ENCODE measurements at places on chromosomes 6 and 20. TPM values are rescaled to one million over a fixed set of nuclear protein-coding genes. Genes with fewer than 3 reads are reported as not detected.

DNA sequence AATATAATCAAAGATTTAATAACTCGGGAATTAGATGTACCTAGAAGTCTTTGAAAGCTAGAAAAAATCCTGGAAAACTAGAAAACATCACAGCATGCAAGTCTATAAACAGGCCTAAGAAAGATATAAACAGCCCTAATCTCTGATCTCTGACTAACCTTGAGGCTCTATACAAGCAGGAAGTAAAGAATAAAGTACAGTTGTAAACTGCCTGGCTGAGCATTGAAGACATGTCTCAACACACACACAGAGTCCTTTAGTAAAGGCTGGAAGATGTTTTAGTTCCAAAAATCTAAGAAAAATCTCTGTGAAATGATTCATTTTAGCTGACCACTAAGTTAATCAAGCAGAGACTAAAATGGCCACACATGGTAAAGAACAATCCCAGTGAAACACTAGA, 774.5 kb downstream of the EYS start:
- DNase-seq, result no peak

GRCh38 chr6:140774080-140774505, 1358.6 kb upstream of the GJE1 start:
- peak; percentile 88 for DNase-seq

GRCh38 chr20:43576108-43576507, 14.6 kb upstream of the IFT52 start:
- DNase-seq, result no peak

The PPP1R14C gene
- total RNA-seq, result 2.1 TPM

The SEMG1 gene
- not detected for total RNA-seq

- DNase-seq, result peak; percentile 78
These were observed 38.9 kb downstream of the SMAP1 start for GRCh38 chr6:70706491-70707123.

- DNase-seq, result no peak
These were observed 20.6 kb upstream of the FABP7 start for GRCh38 chr6:122758927-122759334.

DNA sequence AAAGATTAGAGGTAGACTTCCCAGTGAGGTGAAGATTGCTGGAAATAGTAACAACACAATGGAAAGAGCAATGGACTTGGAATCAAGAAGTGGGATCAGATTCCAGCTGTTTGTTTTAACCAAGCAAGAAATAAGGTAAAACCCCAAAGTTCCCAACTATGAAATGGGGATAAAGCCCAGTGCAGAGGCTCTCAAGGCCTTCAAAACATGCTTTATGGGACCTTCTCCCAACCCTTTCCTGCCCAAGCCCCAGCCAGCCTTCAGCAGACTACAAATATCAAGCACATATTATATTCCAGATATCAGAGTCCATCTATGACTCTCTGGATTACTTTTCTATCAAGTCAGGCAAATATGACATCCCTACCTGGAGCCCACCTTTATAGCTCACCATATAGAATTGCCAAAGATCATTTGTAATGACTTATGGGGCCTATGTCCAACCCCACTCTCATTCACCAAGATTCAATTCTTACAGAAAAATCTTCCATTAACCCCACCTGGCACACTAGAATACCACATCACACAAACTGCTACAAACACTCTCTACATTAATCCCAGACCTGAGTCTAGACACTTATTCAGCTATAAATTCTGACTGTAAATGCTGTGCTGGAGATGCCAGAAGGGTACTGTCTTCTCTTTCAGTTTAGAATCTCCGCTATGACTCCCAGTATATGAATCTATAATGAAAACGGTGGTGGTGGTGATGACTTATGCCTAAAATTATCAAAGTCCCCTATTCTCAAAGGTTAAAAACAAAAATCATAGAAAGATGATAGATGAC, 6.1 kb downstream of the DDX39B start:
- no peak for DNase-seq

DNA sequence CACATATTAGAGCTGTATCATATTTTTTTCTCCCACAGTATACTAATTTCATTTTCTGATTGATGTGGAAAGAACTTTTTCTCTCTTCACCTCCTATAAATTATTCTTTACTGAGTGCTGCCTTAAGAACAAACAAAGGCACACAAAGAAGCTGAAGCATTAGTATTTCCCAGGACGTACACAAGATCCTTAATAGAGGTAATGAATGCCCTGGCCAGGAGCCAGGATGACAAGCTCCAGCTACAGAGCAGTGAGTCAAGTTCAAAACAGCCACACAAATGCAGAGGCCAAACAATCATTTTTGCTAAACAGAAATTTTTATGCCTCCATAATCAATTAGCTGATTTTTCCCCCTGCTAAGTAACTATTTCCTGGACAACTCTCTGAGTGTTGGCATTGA, 639.6 kb downstream of the EPHA7 start:
- DNase-seq, result peak; percentile 18

Data from fibroblast of the aortic adventitia (primary cell).